T47D (cell line): ENCODE measurements at places on chromosomes 11 and 22.
A peak's percentile ranks its signal among the peaks of the same experiment; 100 is the strongest.

- peak; percentile 85 for DNase-seq
Observed at GRCh38 chr11:72787216-72788104, 6.4 kb downstream of the STARD10 start.

DNA sequence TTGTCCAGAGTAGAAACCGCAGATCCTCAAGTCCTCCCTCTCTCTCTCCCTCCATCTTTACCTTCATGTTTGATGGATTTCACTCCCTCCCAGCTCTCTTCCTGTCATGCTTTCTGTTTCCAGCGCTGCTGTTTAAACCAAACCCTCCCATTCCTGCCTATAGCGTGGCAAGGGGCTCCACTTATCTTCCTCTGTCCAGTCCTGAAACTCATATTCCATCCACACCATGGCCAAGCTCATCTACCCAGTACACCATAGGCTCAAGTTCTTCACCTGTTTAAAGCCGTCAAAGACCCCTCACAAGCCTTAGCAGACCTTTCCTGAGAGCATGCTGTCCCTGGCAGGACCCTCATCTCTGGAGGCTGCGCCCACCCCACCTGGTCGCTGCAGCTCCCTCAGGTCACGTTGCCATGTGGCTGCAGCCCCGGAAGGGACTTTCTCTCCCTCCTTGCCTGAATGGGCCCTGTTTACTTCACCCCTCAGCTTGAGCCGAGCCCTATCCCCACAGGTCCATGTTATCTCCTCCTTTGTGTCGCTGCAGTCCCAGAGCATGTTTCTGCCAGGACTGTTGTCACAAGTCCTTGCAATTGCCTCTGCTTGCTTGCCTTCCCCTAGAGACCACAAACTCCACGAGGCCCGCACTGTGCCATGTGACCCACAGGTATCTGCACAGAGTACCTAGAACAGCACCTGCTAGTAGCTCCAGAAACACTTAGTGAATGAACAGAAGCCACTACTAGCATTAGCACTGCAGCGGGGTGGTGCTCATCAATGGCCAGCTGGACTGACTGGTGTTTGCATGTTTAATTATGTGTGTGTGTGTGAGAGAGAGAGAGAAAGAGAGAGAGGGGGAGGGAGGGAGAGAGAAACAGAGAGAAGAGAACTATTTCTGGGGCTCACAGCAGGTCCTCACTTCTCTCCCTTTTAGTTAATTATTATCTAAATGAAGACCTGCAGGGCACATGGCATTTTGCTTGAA, 149.4 kb upstream of the SNX19 start:
- DNase-seq: no peak

- no peak for DNase-seq
Observed at GRCh38 chr22:39129746-39130145, 22.7 kb downstream of the CBX7 start.

DNA sequence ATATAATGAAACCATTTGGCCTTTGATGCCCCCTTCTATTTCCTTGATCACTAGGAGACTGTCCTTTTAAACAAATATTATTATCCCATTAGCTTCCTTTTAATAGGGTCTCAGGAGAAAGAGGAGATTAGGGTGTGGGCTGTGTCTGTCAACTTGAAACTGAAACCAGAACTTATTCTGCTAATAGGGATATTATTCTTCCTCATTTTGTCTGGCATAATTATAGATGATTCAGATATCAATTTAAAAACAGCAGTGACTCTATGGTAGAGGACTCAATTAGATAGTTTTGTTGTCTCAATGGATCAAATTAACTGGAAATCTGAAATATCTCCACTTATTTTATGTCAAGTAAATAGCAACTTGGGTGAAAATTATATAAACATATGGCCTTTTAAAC, 584.9 kb upstream of the CCDC90B start:
- no peak for DNase-seq

DNA sequence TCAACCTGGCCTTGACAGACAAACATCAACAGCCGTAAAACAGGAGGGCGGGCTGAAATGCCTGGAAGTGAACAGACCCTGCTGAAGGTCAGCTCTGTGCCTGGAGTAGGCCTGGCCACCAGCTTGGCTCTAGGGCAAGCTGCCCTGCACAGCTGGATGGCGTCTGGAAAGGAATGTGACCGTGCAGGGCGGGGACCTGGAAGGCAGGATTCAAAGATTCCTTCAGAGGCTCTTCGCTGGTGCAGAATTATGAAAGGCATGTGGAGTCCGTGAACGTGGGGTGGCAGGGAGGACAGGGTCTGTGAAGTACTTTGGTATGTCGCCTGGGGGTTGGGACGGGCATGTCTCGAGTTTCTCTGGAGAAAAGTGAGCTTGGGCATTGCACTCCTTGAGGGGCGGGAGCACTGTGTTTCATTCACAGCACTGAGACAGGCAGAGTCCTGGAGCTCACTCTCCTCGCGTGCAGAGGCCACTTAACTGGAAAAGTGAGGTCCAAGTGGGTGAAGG, 1.5 kb downstream of the EHD1 start:
- peak; percentile 98 for DNase-seq

GRCh38 chr11:62607714-62608113, 4.9 kb downstream of the EML3 start:
- no peak for DNase-seq

DNA sequence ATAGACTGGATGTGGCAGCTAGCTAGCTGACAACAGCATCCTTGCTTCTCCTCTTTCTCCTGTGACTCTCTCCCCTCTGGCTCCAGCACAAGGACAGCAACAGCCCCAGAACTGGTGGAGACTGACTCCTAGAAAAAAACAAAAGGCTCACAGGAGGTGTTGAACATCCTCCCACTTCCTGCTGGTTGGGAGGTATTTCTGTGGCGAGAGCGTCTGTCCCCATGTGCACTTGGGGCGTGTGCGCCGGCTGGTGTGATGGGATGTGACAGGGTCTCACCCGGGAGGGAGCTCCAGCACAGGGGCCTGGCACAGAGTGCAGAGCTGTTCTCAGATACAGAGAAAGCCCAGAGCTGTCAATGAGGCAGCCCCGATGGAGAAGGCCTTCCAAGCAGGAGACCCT, 107.2 kb upstream of the E2F8 start:
- DNase-seq: no peak

- no peak for DNase-seq
Observed at GRCh38 chr11:121800240-121800639, 315.8 kb downstream of the BLID start.

DNA sequence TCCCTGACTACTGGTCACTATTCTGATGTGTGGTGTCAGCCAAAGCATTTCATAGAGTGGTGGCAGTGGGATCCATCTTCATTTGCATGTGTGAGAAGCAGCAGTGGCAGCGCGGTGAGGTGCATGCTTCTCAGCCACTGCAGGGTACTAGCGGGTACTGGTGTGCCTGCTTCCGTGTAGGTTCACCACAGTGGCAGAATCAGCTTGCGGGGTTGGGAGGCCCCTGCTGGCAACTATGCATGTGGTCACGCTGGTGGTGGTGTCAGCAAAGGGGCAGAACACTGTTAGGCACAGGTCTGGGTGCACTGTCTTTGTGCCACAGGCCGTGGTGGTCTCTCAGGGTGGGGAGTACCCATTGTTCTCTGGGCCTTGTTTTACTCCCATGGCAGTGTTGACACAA, 286.4 kb upstream of the TENM4 start:
- no peak for DNase-seq

DNA sequence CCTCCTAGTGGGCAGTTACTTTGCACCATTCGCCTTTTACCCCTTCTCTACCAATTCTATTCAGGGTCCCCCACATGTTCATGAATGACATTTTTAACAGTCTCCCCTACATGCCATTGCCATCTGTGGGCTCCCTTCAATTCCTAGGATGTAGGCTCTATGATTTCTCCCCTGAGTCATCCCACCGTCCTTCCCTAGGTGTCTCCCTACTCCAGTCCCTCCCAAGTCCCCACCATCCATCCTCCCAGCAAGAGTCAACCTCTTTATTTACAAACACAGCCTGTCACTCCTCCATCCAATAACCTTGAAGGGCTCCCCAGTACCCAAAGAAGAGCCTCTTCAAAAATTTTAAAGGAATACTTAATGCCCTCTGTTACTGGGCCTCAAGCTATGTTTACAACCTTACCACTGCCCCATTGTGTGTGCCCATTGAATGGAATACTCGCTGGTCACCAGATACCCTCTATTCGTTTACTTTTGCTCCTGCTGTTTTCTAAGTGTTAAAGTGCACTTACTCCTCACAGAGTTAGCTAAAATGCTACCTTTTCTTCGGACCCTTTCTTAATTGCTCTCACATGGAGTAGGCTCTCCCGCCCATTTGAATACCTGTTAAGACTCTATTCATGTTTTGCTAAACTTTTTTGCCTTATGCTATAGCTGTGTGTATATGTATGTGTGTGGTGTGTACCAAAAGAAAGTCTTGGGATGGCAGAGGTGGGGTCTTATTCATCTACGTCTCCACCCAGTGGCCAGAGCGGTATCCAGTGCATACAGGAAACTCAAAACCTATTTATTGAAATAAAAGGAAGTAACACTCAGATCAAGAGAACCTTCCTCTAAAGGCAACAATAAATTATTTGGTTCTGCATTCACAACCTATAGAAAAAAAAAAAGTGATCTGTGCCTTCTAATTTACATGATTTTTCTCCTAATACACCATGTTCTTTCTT, 235.8 kb upstream of the CCDC90B start:
- peak; percentile 65 for DNase-seq

DNA sequence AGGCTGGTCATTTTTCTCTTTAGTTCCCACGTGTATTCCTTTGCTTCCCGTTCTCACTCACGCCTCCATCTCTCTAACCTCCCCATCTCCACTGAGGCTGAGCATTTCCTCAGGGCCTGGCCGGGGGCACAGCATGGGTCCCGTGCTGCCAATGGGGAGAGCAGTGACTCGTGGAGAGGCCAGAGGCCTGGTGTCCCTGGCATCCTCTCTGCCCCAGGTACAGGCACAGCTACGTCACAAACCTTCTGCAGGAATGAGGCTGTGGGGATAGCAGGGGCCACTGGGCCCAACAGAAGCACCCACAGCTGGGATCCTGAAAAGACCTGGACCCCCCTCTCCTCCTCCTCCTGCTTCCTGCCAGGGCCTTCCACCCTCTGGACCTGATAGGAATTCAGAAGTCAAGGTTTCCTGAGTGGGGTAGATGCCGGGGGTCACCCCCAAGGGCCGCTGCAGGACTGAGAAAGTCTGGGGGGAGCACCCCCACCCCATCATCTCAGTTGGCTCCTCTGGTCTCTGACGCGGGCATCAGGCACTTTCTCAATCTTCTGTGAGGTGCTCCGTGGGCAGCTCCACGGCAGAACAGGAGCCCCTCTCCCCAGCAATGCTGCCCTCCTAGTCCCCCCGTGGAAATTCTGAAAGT, 11.8 kb downstream of the PNPLA5 start:
- no peak for DNase-seq

- DNase-seq: no peak
Observed at GRCh38 chr11:117859488-117860112, 16.9 kb downstream of the FXYD6 start.

- no peak for DNase-seq
Observed at GRCh38 chr11:17395978-17396377, 7.5 kb upstream of the KCNJ11 start.

- no peak for DNase-seq
Observed at GRCh38 chr11:134074346-134074745, 5.5 kb downstream of the JAM3 start.

DNA sequence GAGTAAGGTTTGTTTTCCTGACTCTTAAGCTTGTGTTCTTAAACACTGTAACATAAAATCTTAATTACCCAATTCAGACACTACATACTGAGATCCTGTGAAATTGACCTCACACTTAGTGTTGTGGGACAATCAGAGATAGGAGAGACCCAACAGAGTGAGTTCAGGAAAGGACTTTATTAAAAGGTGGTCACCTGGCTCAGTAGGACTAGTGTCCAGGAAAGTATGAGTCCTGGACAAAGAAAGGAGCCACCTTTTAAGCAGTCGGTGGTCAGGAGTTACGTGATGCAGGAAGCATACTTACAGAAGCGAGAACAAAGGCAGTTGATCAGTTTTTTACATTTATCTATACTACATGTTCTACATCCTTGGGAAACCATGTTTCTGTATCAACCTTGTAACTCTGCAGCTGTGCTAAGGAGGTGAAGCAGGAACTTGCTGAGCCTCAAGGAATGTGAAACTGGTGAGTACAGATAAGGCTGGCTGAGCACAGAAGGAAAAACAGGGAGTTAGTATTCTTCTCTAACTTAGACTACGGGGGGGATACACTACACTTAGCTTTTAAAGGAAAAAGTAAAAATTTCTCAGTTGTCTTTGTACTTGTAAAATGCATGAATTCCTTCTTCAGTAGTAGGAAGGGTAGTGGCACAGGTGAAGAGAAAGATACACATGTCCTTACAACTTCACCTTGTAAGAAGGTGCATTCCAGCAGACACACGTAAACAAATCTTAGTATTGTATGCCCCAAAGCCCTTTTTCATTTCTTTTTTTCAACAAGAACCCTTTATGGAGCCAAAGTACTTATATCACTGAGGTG, 15.1 kb downstream of the OR51E1 start:
- DNase-seq: no peak

DNA sequence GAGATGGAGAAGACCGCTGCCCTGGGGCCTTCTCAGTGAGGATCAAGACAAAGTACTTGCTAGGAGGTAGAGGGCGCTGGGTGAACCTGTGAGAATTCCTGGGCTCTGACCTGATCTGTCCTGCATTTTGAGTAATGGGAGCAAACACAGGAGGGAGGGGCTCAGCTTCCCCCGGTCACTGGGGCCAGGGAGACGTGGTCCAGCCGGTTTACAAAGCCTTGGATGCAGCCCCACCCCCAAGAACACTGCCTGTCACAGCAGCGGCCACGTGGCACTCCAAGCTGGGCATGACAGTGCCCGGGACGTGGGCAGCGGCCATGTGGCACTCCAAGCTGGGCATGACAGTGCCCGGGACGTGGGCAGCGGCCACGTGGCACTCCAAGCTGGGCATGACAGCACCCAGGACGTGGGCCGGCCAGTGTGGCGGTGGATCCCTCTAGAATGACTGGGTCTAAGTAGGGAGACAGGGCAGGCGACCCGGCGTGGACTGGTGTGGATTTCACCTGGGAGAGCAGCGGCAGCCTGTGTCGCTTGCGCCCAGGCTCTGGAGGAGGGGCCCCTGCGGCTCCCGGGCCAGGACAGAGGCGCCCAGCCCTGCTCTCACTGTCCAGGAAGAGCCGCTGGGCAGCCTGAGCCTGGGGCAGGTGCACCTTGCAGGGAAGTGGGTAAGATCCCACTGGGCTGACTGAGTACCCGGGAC, 2.5 kb upstream of the TTLL8 start:
- DNase-seq: peak; percentile 26

DNA sequence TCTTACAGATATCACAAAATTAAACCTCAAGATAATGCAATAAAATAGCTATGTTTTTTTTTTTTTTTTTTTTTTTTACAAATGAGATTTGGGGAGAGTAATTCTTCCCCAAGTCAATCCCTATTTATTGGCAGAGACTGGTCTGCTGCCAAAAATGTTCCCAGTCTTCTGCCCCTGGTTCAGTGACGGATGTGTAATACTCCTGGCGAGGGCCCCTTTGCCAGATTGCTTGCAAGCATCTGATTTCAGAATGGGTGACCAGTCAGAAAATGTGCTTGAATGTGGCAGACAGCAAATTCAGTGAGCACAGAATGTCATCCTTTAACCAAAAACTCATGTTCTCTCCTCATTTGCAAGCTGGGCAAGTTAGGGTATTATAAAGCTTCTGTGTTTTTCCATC, 363.8 kb upstream of the MTNR1B start:
- no peak for DNase-seq
